ENCODE measurements at places on chromosomes 1 and 21. TPM values are rescaled to one million over a fixed set of nuclear protein-coding genes. Genes with fewer than 3 reads are reported as not detected.

DNA sequence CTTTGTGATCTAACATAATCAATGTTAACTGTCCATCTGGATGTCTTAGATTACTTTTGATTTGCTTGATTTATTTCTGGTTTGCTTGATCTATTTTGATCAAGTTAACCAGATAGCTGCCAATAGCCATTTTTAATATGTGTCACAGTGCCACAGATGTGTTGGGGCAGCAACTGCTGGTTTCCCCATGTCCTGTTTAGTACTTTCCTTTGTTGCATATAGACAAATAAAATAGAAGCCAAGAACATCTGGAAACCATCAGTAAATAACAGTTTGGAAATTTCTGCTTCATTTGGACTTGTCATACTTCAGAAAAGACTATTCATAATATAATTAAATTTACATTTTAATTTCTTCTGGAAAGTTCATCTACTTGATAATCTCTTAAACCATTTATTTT, 145.6 kb upstream of the C21orf91 start:
- DNase-seq: no peak

CDCP2 gene
- 0.08 TPM for polyA plus RNA-seq

NR5A2 gene
- 2.3 TPM for polyA plus RNA-seq

DNA sequence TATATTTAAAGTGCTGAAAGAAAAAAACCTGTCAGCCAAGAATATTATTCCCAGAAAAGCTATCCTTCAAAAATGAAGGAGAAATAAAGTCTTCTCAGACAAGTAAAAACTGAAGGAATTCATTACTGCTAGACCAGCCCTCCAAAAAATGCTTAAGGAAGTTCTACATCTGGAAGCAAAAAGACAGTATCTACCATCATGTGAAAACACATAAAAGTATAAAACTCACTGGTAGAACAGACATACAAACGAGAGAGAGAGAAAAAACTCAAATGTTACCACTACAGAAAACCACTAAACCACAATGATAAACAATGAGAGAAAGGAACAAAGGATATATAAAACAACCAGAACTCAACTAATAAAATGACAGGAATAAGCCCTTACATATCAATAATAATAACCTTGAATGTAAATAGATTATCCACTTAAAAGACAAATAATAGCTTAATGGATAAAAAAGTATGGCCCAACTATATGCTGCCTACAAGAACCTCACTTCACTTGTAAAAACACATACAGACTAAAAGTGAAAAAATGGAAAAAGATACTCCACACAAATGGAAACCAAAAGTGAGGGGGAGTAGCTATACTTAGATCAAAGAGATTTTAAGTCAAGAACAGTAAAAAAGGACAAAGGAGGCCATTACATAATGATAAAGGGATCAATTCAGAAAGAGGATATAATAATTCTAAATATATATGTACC, 22.0 kb downstream of the NSL1 start:
- no peak for DNase-seq

DNA sequence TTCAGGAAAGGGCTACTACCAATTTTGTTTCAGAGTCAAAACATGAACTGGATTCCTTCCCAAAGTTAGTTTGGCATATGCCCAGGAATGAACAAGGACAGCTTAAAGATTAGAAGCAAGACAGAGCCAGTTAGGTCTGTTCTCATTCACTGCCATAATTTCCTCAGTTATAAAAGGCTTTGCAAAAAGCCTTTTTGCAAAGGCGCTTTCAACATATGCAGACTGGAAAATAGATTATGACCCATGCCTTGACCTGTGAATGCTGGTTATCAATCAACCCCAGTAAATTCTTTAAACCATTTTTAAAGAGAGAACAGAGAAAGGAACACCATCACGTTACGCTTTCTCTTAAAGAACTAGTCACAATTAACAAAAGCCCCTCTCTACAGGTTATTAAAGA, 1.7 kb upstream of the FRRS1 start:
- no peak for DNase-seq

DNA sequence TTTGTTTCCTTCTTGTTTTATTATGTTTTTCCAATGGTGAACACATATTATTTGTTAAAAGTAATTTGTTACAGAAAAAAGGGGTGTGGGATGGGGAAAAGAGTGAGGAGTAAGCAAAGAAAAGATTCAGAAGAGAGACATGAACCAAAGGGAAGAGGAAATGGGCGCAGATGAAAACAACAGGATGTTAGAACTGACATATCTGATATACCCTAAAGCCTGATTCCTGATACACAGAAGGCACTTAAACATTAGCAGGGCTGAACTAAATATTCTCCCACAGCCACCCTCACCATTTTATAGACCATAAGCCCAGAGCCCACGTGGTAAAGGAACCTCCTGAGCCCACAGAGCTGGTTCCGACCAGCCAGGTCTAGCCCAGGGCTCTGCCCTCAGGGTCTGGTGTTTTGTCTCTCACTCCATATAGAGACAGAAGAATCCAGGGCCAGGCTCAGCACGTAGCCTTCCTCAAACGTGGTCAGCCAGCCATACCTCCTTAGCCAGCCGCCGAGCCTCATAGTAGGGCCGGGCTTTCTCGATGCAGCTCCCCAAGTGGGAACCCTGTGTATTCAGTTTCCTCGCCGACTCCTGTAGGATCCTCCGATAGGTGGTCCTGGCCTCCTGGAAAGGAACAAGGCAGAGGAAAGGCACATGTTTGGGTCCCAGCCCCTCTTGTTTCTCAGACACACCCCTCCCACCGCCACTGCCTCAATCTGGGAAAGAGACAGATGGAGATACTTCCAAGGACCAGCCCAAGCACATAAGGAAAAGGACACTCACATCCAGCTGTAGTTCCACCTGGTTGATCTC, 9.5 kb downstream of the SH3BP5L start:
- no peak for DNase-seq
